Naive thymus-derived CD8-positive, alpha-beta T cell (primary cell): ENCODE measurements at places on chromosomes 7 and 10. TPM values are rescaled to one million over a fixed set of nuclear protein-coding genes. Genes with fewer than 3 reads are reported as not detected.

GRCh38 chr7:149716007-149716931, 57.1 kb downstream of the ZNF467 start:
- H3K27me3 ChIP-seq: no peaks in the 10 kb centered on the region
- peaks cover 18% of the 10 kb centered on the region for H3K4me1 ChIP-seq
- peak overlapping the region; percentile 91 for H3K4me3 ChIP-seq
- peaks cover 18% of the 10 kb centered on the region for H3K36me3 ChIP-seq

DNA sequence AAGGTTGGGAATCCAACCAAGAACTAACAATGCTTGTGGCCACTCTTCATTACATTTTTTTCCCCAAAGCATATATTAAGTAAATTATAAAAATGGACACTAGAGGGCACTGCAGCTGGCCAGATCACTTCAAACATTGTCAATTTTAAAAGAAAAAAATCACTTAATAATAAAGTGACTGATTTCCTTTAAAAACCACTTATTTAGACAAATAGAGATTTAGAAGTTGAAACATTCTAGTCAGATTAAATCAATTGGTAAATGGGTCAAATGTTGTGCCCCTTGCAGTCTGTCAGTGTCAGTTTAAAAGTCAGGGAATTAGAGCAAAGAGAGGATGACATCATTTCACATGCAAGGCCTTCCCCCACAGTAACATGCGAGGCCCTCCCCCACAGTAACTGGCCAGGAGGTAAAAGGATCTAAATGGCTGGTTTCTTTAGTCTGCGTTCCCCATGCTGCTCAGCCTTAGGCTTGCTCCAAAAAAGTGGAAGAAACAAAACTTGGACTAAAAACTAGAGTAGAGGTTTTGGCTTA, 177.9 kb downstream of the SKAP2 start:
- no peaks in the 10 kb centered on the region for H3K4me1 ChIP-seq
- H3K27me3 ChIP-seq: peaks cover 44% of the 10 kb centered on the region
- DNase-seq: no peak
- no peak overlapping the region for H3K4me3 ChIP-seq
- no peak overlapping the region for H3K27ac ChIP-seq

- no peaks in the 10 kb centered on the region for H3K4me1 ChIP-seq
- H3K27ac ChIP-seq: no peak overlapping the region
- peaks cover 25% of the 10 kb centered on the region for H3K27me3 ChIP-seq
- H3K36me3 ChIP-seq: no peaks in the 10 kb centered on the region
Measured at GRCh38 chr10:123517426-123517825, 148.7 kb upstream of the GPR26 start.

DNA sequence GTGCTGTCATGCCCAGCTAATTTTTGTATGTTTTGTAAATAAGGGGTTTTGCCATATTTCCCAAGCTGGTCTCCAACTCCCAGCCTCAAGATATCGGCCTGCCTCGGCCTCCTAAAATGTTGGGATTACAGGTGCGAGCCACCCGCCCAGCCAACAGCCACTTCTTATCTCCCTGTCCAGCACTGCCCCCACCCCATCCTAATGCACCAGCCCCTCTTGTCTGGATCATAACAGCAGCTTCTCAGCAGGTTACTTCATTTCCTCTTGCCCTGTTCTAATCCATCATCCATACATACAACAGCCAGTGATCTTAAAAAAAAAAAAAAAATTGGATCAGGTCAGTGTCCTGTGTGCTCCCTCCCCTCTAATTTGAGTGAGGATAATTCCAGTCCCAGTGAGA, 12.8 kb upstream of the FRAT2 start:
- H3K36me3 ChIP-seq: no peaks in the 10 kb centered on the region
- H3K27me3 ChIP-seq: no peaks in the 10 kb centered on the region
- no peak overlapping the region for H3K4me3 ChIP-seq
- H3K27ac ChIP-seq: no peak overlapping the region
- DNase-seq: no peak

- peaks cover 6% of the 10 kb centered on the region for H3K4me1 ChIP-seq
- H3K27ac ChIP-seq: no peak overlapping the region
- no peak for DNase-seq
- H3K36me3 ChIP-seq: no peaks in the 10 kb centered on the region
- H3K4me3 ChIP-seq: no peak overlapping the region
Measured at GRCh38 chr10:14779001-14779651, 4.4 kb upstream of the FAM107B start.

DNA sequence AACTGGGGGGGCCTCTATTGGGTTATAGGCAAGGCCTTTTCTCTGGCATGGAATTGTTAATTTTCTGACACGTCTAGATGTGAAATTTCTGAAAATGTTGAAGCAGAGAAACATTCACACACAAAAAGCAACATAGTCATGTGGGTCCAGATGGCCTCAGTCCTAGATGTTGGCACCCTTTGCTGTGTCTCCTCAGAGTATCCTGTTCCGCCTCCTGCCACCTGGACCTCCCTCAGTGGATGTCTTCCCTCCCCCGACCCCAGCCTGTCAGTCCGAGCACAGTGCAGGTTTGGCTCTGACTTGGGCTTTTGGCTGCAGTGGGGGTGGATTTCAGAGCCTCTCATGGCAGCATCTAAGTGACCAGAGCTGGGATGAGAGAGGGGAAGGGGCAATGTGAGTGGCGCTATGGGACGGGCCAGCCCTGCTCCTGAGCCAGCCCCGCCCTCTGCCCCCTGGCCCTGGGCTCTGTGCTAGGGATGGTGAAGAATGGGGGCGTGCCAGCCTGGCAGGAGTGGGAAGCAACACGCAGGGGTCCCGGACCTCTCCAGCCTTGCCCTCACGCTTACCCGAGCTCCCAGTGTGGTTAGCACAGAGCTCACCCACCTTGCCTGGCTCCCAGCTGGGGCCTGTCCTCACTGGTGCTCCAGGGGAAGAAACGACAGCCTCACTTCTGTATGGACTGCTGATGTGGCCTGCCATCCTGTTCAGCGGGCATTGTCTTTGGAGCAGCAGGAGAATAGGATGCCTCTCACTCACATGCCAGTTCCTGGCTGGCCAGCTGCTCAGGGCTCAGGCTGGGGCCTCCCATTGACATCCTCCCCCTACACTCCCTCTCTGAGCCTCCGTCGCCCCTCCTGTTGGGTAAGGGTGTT, 6.2 kb downstream of the ATP6V0E2 start:
- H3K36me3 ChIP-seq: peaks cover 10% of the 10 kb centered on the region
- DNase-seq: no peak
- H3K27me3 ChIP-seq: no peaks in the 10 kb centered on the region
- H3K4me1 ChIP-seq: peaks cover 44% of the 10 kb centered on the region

DNA sequence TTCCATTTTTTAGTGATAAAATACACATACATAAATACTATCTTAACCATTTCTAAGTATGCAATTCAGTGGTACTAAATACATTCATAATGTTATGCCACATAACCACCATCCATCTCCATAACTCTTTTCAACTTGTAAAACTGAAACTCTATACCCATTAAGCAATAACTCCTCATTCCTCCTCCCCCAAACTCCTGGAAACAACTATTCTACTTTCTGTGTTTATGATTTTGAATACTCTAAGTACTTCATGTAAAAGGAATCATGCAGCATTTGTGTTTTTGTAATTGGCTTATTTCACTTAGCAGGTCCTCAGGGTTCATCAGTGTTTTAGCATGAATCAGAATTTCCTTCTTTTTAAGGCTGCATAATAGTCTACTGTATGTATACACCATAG, 131.8 kb downstream of the TES start:
- H3K36me3 ChIP-seq: no peaks in the 10 kb centered on the region
- H3K27me3 ChIP-seq: peaks cover 5% of the 10 kb centered on the region
- no peak for DNase-seq

DNA sequence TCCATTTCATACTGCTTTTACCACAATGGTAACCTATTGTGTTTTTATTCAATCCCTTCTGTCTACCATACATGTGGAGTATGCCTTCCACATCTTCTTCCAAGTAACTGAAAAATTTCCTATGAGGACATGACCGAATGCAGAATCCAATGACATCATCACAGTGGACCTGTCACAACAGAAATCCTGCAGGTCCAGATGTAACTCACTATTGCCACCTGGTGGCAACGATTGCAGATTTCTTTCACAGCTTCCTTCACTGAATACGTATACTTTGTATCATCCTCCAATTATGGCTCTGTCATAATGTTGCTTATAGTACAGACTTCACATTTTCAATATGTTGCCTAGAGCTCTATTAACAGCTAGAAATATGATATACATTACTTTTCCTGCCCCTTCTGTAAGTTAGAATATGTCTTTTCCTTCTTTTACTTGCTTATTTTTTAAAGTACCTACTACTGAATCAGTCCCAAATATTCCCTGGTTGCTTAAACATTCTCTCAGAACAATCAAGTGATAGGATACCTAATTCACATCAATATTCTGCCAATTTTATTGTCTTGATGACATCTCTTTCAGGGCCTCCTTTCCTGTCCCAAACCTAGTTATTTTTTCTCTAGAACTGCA, 45.4 kb downstream of the SLC13A1 start:
- H3K36me3 ChIP-seq: no peaks in the 10 kb centered on the region
- no peak overlapping the region for H3K27ac ChIP-seq
- H3K27me3 ChIP-seq: no peaks in the 10 kb centered on the region
- H3K4me1 ChIP-seq: no peaks in the 10 kb centered on the region

GRCh38 chr10:47145290-47145934, 154.6 kb upstream of the GDF10 start:
- H3K4me1 ChIP-seq: peaks cover 13% of the 10 kb centered on the region
- no peak overlapping the region for H3K4me3 ChIP-seq
- H3K27ac ChIP-seq: no peak overlapping the region
- H3K27me3 ChIP-seq: no peaks in the 10 kb centered on the region
- no peaks in the 10 kb centered on the region for H3K36me3 ChIP-seq

GRCh38 chr7:159211540-159212182, 67.0 kb upstream of the VIPR2 start:
- H3K36me3 ChIP-seq: no peaks in the 10 kb centered on the region
- peaks cover 2% of the 10 kb centered on the region for H3K27me3 ChIP-seq
- no peak overlapping the region for H3K4me3 ChIP-seq
- DNase-seq: no peak
- peaks cover 4% of the 10 kb centered on the region for H3K4me1 ChIP-seq

DNA sequence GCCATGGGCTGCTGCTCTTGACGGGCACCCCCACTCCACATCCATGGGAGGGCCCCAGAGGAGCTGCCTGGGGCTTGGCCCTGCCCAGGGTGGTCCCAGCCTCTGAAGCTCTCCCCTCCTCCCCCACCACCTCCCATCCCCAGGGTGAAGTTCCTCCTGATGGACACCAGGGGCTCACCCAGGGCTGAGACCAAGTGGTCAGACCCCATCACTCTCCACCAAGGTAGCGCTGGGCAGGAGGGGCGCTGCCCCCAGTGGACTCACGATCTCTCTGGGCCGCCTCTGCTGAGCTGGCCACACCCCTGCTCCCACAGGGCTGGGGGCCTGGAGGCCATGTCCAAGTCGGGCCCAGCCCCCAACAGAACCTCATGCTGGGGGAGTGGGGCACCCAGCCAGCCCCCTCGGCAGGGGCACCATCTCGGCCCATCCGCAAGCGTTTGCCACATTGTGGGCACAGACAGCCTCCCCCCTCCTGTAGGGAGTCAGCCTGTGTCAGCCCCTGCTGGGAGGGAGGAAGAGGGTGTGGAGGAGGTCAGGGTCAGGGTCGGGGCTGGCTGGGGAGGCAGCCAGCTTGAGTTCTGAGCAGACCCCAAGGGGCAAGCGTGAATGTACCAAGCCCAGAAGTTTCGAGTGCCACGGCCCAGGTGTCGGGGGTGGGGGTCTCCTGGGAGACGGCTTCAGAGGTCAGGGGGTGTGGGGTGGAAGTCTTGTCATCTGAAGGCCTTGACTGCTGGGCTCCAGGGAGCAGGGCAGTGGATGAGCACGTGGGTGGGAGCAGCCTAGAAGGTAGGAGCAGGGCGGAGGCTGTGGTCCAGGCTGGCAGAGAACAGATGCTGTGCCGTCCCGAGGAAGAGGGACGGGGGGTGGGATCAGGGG, 2.8 kb downstream of the UPK3B start:
- no peaks in the 10 kb centered on the region for H3K27me3 ChIP-seq
- no peak for DNase-seq
- H3K27ac ChIP-seq: no peak overlapping the region
- H3K4me3 ChIP-seq: no peak overlapping the region
- H3K4me1 ChIP-seq: peaks cover 4% of the 10 kb centered on the region

GRCh38 chr7:117019786-117020590, 66.7 kb downstream of the ST7 start:
- H3K27ac ChIP-seq: no peak overlapping the region
- no peaks in the 10 kb centered on the region for H3K27me3 ChIP-seq
- H3K4me3 ChIP-seq: no peak overlapping the region
- no peak for DNase-seq

- no peak overlapping the region for H3K4me3 ChIP-seq
- DNase-seq: no peak
- peaks cover 27% of the 10 kb centered on the region for H3K27me3 ChIP-seq
- no peaks in the 10 kb centered on the region for H3K36me3 ChIP-seq
Measured at GRCh38 chr10:114748241-114748640, 73.3 kb upstream of the FHIP2A start.

- H3K4me3 ChIP-seq: no peak overlapping the region
- no peaks in the 10 kb centered on the region for H3K4me1 ChIP-seq
- H3K27ac ChIP-seq: no peak overlapping the region
- H3K27me3 ChIP-seq: peaks cover 1% of the 10 kb centered on the region
- no peaks in the 10 kb centered on the region for H3K36me3 ChIP-seq
Measured at GRCh38 chr10:86197166-86197790, 169.3 kb downstream of the GRID1 start.

DNA sequence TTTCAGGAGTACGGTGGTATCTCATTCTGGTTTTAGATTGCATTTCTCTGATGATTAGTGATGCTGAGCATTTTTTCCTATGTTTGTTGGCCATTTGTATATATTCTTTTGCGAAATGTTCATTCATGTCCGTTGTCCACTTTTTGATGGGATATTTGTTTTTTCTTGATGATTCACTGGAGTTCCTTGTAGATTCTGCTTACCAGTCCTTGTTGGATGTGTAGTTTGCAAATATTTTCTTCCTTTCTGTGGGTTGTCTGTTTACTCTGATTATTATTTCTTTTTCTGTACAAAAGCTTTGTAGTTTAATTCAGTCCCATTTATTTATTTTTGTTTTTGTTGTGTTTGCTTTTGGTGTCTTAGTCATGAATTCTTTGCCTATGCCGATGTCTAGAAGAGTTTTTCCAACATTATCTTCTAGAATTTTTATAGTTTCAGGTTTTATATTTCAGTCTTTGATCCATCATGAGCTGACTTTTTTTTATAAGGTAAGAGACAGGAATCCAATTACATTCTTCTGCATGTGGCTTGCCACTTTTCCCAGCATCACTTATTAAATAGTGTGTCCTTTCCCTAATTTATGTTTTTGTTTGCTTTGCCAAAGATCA, 320.5 kb downstream of the MAGI2 start:
- no peak for DNase-seq
- no peaks in the 10 kb centered on the region for H3K4me1 ChIP-seq
- no peak overlapping the region for H3K4me3 ChIP-seq
- H3K36me3 ChIP-seq: no peaks in the 10 kb centered on the region
- no peak overlapping the region for H3K27ac ChIP-seq

The UNCX gene
- total RNA-seq: not detected

The ZNF655 gene
- 179 TPM for total RNA-seq

The CPED1 gene
- total RNA-seq: not detected

The CRTAC1 gene
- not detected for total RNA-seq

The CTTNBP2 gene
- total RNA-seq: not detected

The CRHR2 gene
- total RNA-seq: not detected

The BAG3 gene
- 17.8 TPM for total RNA-seq

The SFRP5 gene
- 13.6 TPM for total RNA-seq

The FXYD4 gene
- not detected for total RNA-seq
